ENCODE measurements at places on chromosomes 1 and 21. TPM values are rescaled to one million over a fixed set of nuclear protein-coding genes. Genes with fewer than 3 reads are reported as not detected.

Gene AKNAD1
- total RNA-seq = not detected

Gene RPE65
- not detected for total RNA-seq

Gene MR1
- total RNA-seq = 13.3 TPM

Gene EYA3
- total RNA-seq = 15.1 TPM

Gene HTR1D
- 1.5 TPM for total RNA-seq

Gene OR14A2
- total RNA-seq = not detected

Gene PGBD5
- total RNA-seq = 7.5 TPM

Gene HSD3B2
- not detected for total RNA-seq

Gene SIM2
- total RNA-seq = not detected

Gene NUAK2
- 8.3 TPM for total RNA-seq

Gene GCSAML
- not detected for total RNA-seq

Gene GBP3
- total RNA-seq = 9.7 TPM

Gene GPR3
- total RNA-seq = 1.7 TPM

Gene GBP7
- not detected for total RNA-seq

Gene PERM1
- total RNA-seq = not detected

Gene ZYG11A
- 4.2 TPM for total RNA-seq

Gene C1orf56
- total RNA-seq = 1.9 TPM

Gene NRIP1
- 45.4 TPM for total RNA-seq

Gene F5
- not detected for total RNA-seq

Gene IL22RA1
- 0.68 TPM for total RNA-seq

Gene GSTM5
- not detected for total RNA-seq

Gene NKAIN1
- total RNA-seq = 0.54 TPM

Gene NT5C1A
- not detected for total RNA-seq

Gene COL16A1
- total RNA-seq = 5.1 TPM

Gene VAV3
- 21.4 TPM for total RNA-seq

Gene C1orf74
- total RNA-seq = 5.9 TPM

Gene FCGR3B
- total RNA-seq = not detected

Data from Caki2 (cell line).